ENCODE measurements at places on chromosomes 6 and 20.

DNA sequence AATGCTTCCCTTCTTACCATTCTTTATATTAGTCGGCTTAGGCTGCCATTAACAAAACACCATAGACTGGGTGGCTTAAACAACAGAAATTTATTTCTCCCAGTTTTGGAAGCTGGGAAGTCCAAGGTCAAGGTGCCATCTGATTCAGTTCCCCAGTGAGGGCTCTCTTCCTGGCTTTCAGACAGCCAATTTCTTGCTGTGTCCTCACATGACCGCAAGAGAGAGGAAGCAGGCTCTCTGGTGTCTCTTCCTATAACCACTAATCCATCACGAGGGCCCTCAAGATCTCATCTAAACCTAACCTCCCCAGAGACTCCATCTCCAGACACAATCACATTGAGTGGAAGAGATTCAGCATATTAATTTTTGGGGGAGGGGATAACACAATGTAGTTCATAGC, 193.0 kb upstream of the SGK1 start:
- H3K27ac ChIP-seq, result no peak overlapping the region
- no peaks in the 10 kb centered on the region for H3K36me3 ChIP-seq
- H3K4me3 ChIP-seq, result no peak overlapping the region
- no peaks in the 10 kb centered on the region for H3K4me1 ChIP-seq

- H3K36me3 ChIP-seq, result no peaks in the 10 kb centered on the region
- DNase-seq, result no peak
- no peak overlapping the region for H3K4me3 ChIP-seq
- H3K27ac ChIP-seq, result no peak overlapping the region
- no peaks in the 10 kb centered on the region for H3K27me3 ChIP-seq
Observed at GRCh38 chr6:78538002-78538401, 329.3 kb upstream of the IRAK1BP1 start.

DNA sequence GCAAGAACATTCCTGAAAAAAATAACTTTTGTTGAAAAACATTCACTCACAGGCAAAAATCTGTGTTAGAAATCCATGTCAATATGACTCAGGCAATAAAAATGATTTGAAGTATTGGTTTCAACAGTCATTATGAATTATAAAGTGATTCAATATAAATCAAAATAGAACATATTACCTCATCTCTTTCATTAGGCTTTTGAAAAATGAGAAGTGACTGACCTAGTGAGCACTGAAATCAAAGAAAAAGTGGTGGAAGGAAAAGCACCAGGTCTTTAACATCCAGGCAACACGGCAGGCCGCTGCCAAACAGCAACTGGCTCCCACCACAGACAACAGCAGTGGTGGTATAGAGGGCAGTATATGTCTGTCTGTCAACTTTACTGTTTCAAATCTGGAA, 68.9 kb downstream of the MAN1A1 start:
- H3K27ac ChIP-seq, result no peak overlapping the region
- H3K4me3 ChIP-seq, result no peak overlapping the region
- no peaks in the 10 kb centered on the region for H3K36me3 ChIP-seq

GRCh38 chr6:1118287-1118647, 193.6 kb upstream of the FOXQ1 start:
- no peak overlapping the region for H3K27ac ChIP-seq
- H3K4me3 ChIP-seq, result no peak overlapping the region
- DNase-seq, result no peak
- no peaks in the 10 kb centered on the region for H3K27me3 ChIP-seq

DNA sequence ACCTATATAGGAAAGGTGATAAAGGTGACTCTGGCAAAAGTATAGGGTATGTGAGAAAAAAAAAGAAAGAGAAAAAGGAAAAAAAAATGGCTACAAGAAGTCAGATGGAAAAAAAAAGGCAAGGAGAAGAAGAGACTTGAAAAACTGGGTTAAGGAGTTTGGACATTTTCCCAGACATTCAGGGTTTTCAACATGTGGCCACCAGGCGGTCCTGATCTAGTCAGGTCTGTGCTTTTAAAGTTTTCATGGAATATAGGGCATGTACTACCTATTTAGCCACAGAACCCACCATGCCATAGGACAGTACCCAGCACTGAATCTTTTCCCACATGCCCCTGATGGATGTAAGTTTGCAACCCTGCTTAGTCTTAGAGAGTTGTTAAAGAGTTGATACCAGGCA, 433.7 kb downstream of the MAFB start:
- DNase-seq, result no peak
- no peaks in the 10 kb centered on the region for H3K4me1 ChIP-seq
- H3K27me3 ChIP-seq, result no peaks in the 10 kb centered on the region
- no peak overlapping the region for H3K4me3 ChIP-seq
- no peaks in the 10 kb centered on the region for H3K36me3 ChIP-seq

DNA sequence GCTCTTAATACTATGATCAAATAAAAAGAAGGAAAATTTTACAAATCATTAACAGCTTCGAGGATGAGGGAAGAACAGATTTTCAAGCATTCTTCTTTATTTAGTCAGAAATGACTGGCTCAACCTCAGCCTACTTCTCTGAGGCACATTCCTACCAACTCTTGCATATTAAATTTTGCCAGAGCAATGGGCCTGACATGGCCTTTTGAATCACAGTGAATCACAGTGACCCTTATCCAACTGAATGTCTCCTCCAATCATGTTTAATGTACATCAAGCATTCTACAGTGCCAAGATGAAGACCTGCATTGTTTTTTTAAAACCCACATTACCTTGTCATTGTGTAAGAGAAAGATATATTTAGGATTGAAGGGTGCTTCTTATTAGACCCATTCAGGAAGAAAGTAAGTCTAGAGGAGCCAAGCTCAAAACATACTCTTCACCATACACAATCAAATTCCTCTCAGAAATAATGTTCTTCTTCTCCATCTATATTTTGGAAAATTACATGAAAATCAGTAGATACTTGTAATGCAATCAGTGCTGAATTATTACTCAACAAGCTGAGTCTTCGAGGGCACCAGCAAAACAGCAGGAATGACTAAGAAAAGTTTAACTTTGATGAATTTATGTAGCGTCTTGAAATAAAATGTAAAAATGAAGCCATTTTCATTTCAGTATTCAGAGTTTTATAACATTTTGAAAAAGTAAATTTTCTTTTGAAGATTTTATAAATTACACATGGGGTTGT, 44.1 kb upstream of the MOXD1 start:
- no peak overlapping the region for H3K27ac ChIP-seq
- H3K36me3 ChIP-seq, result no peaks in the 10 kb centered on the region
- no peaks in the 10 kb centered on the region for H3K27me3 ChIP-seq
- no peaks in the 10 kb centered on the region for H3K4me1 ChIP-seq

DNA sequence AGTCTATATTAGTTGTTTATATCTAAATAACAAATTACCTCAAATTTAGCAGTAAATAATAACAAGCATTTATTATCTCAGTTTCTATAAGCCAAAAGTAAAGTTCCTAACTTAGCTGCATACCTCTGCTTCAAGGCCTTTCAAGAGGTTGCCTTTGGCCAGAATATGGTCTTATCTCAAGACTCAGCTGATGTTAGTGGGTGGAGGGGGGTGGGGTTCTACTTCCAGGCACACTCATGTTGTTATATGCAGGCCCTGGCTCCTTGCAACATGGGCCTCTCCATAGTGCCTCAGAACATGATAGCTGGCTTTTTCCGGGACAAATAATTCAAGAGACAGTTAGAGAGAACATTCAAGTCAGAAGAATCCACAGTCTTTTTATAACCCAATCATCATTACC, 266.0 kb downstream of the ADGRB3 start:
- no peak overlapping the region for H3K4me3 ChIP-seq
- no peaks in the 10 kb centered on the region for H3K4me1 ChIP-seq
- H3K27ac ChIP-seq, result no peak overlapping the region
- no peak for DNase-seq

GRCh38 chr6:158648682-158649131, 1.1 kb upstream of the SYTL3 start:
- no peaks in the 10 kb centered on the region for H3K27me3 ChIP-seq
- no peaks in the 10 kb centered on the region for H3K36me3 ChIP-seq
- H3K4me3 ChIP-seq, result no peak overlapping the region
- DNase-seq, result no peak

DNA sequence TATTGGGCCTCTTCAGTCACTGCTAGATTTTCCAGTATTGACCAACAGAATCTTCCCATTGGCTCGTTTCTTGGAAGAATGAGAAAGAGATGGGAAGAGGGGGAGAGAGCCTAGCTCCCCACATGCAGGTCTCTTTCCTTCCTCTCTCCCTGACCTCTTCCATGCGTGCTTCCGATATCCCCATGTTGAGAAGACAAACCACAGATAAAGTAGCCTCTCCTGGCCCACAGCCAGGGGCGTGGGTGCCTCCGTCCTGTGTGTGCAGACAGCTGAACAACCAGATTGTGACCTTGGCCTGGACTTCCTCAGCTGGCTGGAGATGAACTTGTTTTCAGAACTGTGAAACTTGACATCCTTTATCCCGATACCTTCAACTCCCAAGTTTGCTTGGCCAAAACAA, 71.0 kb downstream of the EDN3 start:
- no peak for DNase-seq
- no peaks in the 10 kb centered on the region for H3K36me3 ChIP-seq
- no peaks in the 10 kb centered on the region for H3K27me3 ChIP-seq
- no peak overlapping the region for H3K4me3 ChIP-seq

GRCh38 chr6:42388046-42388445, 63.7 kb downstream of the TRERF1 start:
- H3K36me3 ChIP-seq, result no peaks in the 10 kb centered on the region
- H3K4me1 ChIP-seq, result peaks cover 9% of the 10 kb centered on the region
- no peak for DNase-seq
- H3K27ac ChIP-seq, result no peak overlapping the region
- no peak overlapping the region for H3K4me3 ChIP-seq
- H3K27me3 ChIP-seq, result no peaks in the 10 kb centered on the region

GRCh38 chr6:45084257-45084656, 243.9 kb upstream of the RUNX2 start:
- no peak for DNase-seq
- H3K36me3 ChIP-seq, result no peaks in the 10 kb centered on the region
- H3K4me3 ChIP-seq, result no peak overlapping the region
- no peaks in the 10 kb centered on the region for H3K4me1 ChIP-seq
- no peaks in the 10 kb centered on the region for H3K27me3 ChIP-seq

Data from mesendoderm (in vitro differentiated cells).